HS-5 (cell line): ENCODE measurements at places on chromosomes 7 and 10.

DNA sequence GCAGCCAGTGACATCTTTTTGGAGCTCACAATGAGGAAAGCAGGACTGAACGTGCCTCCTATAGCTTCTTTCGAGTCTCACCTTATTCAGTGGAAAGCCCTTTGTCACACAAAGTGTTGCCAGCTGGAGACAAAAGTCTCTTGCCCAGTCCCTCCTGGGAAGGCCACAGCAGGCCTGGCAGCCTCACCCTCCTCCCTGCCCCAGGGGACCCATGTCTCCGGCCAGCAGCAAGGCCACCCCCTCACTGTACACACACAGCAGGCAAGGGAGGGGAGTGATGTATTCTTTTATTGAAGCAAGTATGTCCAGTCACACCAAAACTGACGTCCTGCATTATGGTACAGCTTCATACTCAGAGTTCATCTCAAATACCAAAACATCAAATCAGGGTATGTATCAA, 56.0 kb downstream of the CSGALNACT2 start:
- DNase-seq: no peak

- DNase-seq: no peak
Observed at GRCh38 chr7:479115-479947, 40.3 kb downstream of the PDGFA start.

DNA sequence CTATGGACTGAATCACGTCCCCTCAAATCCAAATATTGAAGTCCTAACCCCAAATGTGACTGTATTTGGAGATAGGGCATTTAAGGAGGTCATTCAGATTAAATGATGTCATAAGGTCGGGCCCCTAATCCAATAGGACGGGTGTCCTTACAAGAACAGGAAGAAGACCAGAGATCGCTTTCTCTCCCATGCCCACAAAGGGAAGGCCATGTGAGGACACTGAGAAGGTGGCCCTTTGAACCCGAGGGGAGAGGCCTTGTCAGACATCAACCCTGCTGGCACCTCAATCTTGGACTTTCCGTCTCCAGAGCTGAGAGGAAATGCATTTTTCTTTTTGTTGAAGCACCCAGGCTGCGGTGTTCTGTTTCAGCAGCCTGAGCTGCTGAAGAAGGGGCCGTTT, 72.3 kb upstream of the KLF6 start:
- DNase-seq: no peak

- DNase-seq: no peak
Observed at GRCh38 chr10:82089327-82089726, 214.3 kb downstream of the NRG3 start.

DNA sequence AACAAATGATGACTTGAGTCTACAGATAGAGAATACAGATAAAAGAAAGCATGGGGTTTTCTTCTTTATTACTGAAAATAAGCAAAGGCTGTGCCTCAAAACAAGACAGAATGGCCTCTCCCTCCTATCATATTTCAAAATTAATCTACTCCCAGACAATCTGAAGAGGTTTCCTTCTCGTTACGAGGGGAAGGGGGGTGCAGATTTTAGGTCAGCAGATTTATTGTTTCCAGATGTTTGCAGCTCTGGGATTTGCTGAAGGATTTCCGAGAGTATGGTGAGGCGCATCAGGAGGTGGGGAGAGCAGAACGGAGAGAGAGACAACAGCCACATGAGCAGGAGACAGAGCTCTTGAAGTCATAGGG, 89.8 kb downstream of the KIAA1549 start:
- DNase-seq: no peak

DNA sequence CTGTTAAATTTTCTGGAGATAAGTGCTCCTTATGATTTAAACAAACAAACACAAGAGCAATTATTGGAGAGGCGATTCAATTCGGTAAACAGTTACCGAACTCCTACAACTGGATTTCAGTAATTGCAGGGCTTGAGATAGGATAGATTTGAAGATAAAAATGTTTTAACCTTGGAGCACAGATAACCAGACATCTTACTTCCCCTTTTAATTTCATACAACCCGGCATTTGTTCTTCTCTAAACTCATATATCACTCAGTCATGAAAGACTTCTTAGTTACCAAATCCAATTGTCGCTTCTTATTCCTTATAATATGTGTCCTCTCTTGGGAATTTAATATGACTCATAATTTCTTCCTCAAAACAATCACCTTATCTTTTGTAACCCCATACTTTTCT, 235.9 kb upstream of the CSTF2T start:
- no peak for DNase-seq

DNA sequence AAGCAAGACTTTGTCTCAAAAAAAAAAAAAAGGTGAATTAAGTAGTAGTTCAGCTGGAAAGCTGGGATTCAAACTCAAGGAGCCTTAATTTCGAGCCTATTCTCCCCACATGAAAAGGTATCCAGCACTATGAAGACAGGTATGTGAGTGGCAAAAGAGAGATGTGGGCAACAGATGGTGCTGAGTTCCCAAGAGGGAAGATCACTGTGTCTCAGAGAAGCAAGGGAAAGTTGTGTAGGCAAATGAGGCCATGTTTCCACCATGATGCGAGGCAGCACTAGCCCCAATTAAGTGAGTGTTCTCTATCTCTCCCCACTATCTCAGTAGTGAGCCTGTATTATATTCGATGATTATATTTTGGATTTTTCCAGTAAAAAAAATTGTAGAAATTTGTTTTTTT, 19.8 kb upstream of the ST7 start:
- no peak for DNase-seq

GRCh38 chr7:50199824-50200223, 104.7 kb upstream of the IKZF1 start:
- no peak for DNase-seq

- DNase-seq: no peak
Observed at GRCh38 chr7:867001-867405, 9.4 kb upstream of the GET4 start.

DNA sequence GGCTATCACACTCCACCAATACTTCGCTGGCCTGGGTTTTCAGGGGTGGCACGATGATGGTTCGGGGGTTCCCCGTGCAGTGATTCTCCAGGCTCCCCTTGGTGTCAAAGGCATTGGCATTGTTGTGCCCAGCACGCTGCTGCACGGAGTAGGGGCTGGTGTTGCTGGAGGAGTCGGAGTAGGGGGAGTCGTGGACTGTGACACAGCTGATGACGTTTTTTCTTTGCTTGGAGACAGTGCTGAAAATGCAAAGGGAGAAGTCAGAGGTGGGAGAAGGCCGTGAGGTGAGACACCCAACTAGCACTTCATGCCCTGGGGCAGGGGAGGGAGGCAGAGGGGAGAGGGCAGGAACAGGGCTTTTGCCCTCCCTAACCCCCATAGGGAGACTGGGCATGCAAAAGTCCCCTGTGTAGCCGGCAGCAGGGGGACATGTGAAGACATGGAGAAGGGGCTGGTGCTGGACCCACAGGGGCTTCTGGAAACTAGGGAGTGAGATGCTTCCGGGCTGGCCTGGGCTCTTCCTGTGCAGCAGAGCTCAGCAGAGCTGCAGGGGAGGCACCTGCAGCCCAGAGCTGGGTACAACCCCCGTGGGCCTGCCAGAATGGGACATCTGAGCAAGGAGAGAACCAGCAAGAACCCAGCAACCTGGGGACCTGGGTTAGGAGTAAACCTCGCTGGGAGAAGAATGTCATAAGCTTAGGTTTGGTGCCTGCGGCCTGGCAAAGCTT, 60.5 kb downstream of the CLEC2L start:
- no peak for DNase-seq

GRCh38 chr10:78291722-78292121, 258.1 kb downstream of the RPS24 start:
- DNase-seq: no peak

DNA sequence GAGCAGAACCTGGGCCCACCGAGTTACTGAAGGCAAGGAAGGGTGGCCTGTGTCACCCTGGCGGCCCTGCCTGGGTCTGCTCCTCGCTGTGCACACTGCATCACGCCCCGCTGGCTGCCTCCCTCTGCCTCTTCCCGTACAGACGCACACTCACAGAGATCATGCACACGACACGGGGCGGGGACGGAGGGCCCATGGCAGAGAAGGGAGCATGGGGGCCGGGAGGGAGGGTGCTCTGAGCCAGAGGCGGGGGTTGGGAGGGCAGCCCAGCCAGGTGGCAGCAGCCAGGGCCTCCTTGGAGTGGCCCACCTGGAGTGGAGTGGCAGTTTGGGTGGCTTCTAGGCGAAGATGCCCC, 16.6 kb downstream of the BUD23 start:
- no peak for DNase-seq

GRCh38 chr7:129864042-129864441, 88.7 kb downstream of the UBE2H start:
- no peak for DNase-seq

- DNase-seq: no peak
Observed at GRCh38 chr7:73907554-73908122, 46.7 kb downstream of the TMEM270 start.

DNA sequence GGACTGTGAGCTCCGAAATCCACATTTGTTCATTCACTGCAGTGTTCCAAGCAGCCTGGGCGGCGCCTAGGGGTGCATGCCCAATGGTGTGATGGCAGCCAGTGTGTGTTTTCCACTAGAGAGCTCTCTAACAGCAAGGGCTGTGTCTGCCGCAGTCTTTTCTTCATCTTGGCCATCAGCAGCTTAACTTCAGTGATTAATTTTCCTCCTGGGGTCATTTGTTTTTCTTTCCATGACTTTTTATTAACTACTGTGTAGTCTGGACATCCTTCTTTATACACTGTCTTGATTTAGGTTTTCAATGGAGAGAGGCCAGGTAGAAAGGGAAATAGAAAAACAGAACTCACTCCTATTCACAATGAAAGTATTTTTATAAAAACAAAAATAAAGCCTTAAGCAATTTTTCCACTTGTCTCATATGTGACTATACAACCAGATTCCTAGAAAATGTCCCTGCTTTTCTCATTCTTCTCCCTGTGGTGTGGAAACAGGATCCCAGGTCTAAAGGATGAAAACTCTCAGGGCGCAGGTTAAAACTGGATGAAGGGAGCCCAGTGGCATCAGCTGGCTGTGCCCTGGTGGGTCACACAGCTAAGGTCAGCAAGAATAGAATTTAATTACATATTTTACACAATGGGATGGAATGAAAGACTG, 176.8 kb downstream of the PKD1L1 start:
- DNase-seq: no peak

DNA sequence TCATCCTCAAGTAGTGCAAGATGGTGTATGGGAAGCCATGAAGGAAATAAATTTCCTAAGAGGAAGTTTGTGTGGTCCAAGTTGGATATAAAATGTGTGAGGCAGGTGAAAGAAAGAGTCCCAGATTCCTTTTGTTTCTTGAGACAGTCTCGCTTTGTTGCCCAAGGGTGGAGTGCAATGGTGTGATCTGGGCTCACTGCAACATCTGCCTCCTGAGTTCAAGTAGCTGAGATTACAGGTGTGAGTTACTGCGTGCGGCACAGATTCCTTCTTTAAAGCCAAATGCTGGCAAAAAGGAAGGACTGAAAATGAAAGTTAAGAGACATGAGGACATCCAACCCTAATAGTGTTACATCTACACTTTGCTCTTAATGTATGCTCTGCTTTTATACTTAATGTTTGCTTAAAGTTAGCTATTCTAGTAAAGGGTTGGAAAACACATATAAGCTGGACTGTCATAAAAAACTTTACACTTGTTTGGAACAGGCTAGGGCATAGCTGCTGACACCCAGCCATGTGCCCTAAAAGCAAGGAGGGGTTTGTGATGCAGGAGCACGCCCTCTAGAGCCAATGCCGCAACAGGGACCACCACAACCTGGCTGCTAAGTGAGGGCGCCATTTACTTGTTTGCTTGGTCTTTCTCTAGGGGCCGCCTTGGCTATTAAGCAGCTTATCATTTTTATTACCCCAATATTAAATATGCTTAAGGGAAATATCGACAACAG, 34.5 kb downstream of the CLEC2L start:
- no peak for DNase-seq

- DNase-seq: no peak
Observed at GRCh38 chr10:71463111-71463510, 66.4 kb downstream of the CDH23 start.

GRCh38 chr10:94223702-94224370, 138.9 kb downstream of the NOC3L start:
- DNase-seq: no peak

DNA sequence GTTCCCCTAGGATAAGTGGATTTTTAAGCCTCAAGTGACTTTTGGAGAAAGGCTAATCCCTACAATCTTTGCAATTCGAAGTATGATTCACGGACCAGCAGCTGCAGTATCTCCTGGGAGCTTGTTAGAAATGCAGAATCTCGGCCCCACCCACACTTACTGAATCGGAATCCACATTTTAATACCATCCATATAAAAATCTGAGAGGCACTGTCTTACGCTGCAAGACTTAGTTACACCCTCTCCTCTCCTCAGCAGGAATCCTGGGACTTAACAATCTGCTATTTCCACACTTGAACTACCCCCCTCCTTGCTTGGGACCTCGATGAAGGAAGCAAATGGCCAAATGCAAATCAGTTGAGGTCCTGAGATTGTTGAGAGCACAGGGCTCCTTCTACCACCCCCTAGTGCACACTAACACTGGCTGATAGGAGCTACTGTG, 21.0 kb downstream of the ITPRIP start:
- no peak for DNase-seq

- DNase-seq: no peak
Observed at GRCh38 chr10:128929767-128930166, 537.3 kb upstream of the MGMT start.
